ENCODE measurements at places on chromosomes 1 and 21. TPM values are rescaled to one million over a fixed set of nuclear protein-coding genes. Genes with fewer than 3 reads are reported as not detected.

STXBP3 gene
- total RNA-seq = 52.9 TPM

CTBS gene
- 10.1 TPM for total RNA-seq

DNA sequence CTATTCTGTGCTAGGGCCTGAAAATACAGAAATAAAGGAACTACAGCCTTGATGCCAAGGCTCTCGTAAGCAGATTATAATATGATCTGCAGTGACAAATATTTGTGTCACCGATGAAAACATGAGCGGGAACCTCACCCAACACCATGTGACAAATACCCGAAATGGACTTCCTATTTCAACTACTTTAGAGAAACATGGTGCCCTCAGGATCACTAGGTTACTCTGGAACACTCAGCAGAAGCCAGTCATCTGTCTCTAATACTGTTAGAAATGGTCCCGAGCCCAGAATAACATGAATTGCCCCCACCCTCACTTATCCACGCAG lies 463 bp upstream of the VAMP3 start:
- DNase-seq = no peak
- peak overlapping the region; percentile 94 for H3K4me3 ChIP-seq
- peaks cover 15% of the 10 kb centered on the region for H3K36me3 ChIP-seq
- H3K27me3 ChIP-seq = peaks cover 17% of the 10 kb centered on the region
- H3K27ac ChIP-seq = peak overlapping the region; percentile 5

DNA sequence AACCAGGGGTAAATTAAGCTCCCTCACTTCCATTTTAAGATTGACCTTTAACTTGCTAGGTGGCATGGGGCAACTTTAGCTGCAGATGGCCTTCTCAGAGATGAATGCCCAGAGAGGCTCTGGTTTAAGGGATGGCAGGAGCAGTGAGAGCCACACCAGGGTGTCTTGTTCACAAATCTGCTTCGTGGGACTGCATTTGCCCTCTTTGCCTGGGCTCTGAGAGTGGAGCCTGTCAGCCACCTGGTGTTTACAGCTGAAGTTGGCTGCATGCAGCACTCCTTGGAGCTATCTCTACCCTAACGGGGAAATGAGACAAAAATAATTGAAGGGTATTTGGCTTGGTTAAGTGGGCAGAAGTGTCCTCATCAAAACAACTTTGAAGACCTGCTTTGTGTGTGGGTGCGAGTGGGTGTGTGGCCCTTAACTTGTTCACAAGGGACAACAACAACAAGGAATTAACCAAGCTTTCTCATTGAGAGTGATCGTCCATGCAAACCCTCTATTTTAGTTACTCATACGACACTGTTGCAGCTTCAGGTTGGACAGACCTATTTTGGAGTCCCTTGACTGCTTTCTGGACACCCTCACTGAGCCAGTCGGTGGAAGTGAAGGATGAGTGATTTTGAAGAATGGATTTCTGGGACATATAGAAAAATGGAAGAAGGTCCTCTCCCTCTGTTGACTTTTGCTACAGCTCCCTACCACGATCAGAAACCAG lies 29.8 kb downstream of the PGM1 start:
- H3K36me3 ChIP-seq = no peaks in the 10 kb centered on the region
- peaks cover 22% of the 10 kb centered on the region for H3K4me1 ChIP-seq
- no peak for DNase-seq
- H3K27me3 ChIP-seq = no peaks in the 10 kb centered on the region
- no peak overlapping the region for H3K4me3 ChIP-seq

DNA sequence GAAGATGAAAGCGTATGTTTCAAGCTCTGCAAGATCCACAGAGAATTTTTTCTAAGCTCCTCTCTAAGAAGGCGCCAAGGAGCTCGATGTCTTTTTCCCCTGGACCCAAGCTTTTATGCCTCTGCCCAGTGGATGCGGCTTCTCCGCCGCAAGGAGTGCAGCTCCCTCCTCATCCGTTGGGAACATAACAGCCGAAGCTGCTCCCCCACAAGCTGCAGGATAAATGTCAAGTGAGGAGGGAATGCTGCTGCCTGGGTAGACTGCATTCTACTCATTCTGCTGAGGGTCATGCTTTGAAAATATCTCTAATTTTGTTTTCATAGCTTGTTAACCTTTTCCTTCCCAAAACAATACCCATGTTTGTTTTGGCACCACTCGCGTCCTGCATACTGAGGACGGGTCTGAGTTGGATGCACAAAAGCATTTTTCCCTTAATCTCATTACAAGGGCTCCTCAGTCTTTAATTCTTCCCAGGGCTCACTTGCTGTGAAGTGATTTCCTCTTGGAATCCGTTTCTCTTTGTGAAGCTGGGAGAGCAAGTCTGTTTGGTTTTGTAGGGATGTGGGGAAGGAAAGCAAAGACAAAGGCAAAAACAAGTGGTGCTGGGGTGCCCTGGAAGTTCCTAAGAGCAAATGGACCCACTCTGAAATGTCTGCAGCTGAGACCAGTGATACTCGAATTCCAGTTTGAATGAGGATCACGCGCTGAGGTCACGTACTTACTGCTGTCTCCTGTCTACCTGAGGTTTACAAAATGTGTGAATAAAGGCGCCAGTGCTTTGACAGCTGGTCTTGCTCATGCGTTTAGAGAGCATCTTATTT lies 134.0 kb upstream of the IRF2BP2 start:
- H3K27me3 ChIP-seq = no peaks in the 10 kb centered on the region
- H3K27ac ChIP-seq = no peak overlapping the region
- no peak overlapping the region for H3K4me3 ChIP-seq
- H3K4me1 ChIP-seq = peaks cover 13% of the 10 kb centered on the region
- DNase-seq = no peak

DNA sequence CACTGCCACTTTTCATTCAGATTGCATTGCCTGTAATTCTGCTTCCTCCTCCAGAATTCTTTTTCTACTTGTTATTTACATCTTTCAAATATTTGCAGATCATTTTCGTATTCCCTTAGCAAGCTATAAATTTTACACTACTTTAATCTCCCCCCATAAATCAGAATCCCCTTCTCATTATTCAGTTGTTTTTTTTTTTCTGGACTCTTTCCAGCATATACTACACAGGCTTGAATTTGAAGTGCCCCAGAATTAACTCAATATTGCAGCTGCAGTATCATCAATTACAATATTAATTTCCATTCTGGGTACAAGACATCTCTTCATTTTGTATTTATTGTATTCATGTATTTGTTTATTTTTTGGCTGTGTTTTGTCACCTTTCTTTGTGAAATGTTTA lies 1494.3 kb downstream of the AMY1C start:
- H3K4me3 ChIP-seq = no peak overlapping the region
- DNase-seq = no peak
- H3K27ac ChIP-seq = no peak overlapping the region
- H3K36me3 ChIP-seq = peaks cover 10% of the 10 kb centered on the region
